Stimulated activated memory B cell treated with anti-CD40 and anti-IgM and Interleukin-4, amounts not matched to agents 10 μg/mL and 1 μg/mL and 100 μg/mL, for 72 hours (primary cell): ENCODE measurements at places on chromosomes 1 and 21.

DNA sequence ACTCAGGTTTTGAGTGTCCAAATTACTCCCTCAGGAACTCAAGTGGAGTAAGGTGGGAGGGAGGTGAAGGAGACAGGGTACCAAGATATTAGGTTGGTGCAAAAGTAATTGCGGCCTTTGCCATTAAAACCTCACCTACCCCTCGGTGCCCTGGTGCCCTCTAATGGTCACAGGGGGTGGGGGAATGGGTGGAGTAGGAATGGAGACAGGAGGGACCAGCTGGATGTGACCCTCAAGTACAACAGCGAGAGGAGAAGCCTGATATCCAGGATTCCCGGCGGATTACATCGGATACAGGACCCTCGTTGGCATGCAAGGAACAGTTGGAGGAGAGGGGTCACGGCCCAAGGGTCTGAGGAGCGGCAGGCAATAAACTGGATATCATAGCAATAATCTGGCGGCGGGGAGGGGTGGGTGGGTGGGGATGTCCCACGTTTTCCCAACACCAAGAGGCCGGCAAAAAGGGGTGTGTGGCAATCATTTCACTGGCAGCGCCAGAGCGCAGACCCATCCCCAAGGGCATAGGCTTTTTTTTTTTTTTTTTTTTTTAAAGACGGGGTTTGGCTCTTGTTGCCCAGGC lies 4.3 kb upstream of the ZBTB7B start:
- ATAC-seq: no peak

DNA sequence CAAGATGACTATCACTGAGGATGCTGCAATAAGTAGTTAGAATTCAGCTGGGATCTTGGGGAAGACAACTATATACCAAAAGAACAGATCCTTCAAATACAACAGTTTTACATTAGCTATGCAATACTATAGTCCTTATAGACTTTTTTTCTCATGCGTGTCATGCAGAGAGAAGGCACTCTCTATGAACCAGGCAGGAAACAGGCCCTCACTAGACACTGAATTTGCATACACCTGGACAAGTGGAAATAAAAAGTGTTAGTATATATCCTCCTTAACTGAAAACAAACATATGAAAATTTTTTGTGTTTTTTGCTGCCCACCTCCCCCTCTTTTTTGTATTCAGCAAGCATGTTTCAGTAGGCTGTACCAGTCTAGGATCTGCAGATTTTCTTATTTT lies 29.9 kb downstream of the TMCO1 start:
- ATAC-seq: peak; percentile 45

- ATAC-seq: no peak
Measured at GRCh38 chr1:176880955-176881595, 283.4 kb downstream of the ASTN1 start.

GRCh38 chr1:68820151-68820550 lies 323.3 kb upstream of the DEPDC1 start:
- ATAC-seq: no peak

DNA sequence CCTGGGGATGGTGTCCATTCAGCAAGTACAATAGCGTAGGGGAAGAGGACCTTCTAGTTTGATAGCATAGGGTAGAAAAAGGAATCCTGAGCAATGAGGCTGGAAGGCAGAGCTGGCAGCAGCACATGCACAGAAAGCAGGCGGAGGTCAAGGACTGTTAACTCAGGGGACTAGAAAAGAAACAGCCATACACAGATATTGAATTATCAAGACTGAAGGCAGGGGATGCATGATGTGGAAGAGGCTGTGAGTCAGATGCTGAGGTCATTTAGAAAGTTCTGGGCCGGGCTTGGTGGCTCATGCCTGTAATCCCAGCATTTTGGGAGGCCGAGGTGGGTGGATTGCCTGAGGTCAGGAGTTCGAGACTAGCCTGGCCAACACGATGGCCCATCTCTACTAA lies 65.6 kb downstream of the OPTC start:
- ATAC-seq: no peak

DNA sequence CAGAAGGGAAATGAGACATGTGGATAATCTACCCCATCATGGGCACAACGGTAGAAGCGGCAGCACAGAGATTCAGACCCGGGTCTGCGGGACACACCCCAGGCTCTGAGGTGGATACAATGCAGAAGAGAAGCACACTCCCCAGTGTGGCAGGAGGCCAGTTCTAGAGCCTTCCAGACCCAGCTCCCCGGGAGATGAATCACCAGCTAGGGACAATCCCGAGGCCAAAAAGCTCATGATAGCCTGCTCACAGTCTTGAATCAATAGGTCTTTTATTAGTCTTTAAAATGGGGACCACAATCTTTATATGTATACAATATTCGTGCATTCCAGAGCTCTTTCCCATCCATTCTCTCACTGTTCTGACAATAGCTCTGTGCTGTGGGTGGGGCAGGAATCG lies 57.3 kb upstream of the DIRAS3 start:
- ATAC-seq: no peak

DNA sequence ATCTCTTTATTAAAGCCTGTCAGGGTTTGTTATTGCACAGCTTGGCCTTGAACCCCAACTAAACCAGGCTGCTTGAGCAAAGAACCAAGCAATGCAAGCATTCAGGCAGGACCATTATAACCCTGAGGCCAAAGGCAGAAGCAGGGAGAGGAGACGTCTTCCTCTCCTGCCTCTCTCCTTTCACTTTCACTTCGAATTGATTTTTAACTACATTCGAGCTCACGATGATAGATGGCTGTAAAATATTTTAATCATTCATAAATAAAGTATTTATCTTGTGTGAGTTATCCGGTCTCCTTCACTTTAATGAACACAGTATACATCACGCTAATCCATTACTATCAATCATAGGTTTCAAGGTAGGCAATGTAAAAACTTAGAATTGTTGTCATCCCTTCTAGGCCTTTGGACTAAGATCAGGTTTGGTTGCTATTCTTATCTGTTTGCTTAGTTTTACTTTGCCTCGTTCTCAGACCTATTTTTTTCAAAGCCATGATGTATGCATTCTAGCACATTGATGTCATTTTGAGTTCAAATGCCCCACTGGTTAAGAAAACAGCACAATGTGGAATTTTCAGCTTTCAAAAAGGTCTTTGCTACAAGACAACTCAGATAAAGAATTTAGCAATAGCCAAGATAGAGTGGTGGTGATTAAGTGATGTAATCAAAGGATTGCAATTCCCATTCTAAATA lies 480.2 kb upstream of the RUNX1 start:
- ATAC-seq: peak; percentile 63
